ENCODE measurements at places on chromosomes 12 and 14.
A peak's percentile ranks its signal among the peaks of the same experiment; 100 is the strongest.

- no peaks in the 10 kb centered on the region for H3K27me3 ChIP-seq
- H3K4me3 ChIP-seq, result no peak overlapping the region
- DNase-seq, result no peak
Observed at GRCh38 chr12:104507672-104508071, 50.9 kb downstream of the CHST11 start.

GRCh38 chr12:61554268-61555008, 705.8 kb upstream of the USP15 start:
- no peaks in the 10 kb centered on the region for H3K36me3 ChIP-seq
- no peak for DNase-seq
- no peak overlapping the region for H3K27ac ChIP-seq
- H3K27me3 ChIP-seq, result no peaks in the 10 kb centered on the region

GRCh38 chr12:123270214-123271000, 1.2 kb downstream of the CDK2AP1 start:
- H3K4me1 ChIP-seq, result peaks cover 18% of the 10 kb centered on the region
- no peaks in the 10 kb centered on the region for H3K36me3 ChIP-seq
- H3K27me3 ChIP-seq, result no peaks in the 10 kb centered on the region
- peak overlapping the region; percentile 89 for H3K27ac ChIP-seq

GRCh38 chr12:27210187-27210586, 33.9 kb upstream of the STK38L start:
- peaks cover 22% of the 10 kb centered on the region for H3K4me1 ChIP-seq
- no peak overlapping the region for H3K4me3 ChIP-seq
- DNase-seq, result no peak

GRCh38 chr12:102973583-102973982, 16.1 kb downstream of the ASCL1 start:
- H3K27ac ChIP-seq, result no peak overlapping the region
- DNase-seq, result no peak

GRCh38 chr12:604956-605355, 58.3 kb downstream of the NINJ2 start:
- no peak overlapping the region for H3K4me3 ChIP-seq
- H3K27ac ChIP-seq, result no peak overlapping the region

- peaks cover 18% of the 10 kb centered on the region for H3K36me3 ChIP-seq
- H3K27me3 ChIP-seq, result no peaks in the 10 kb centered on the region
- H3K27ac ChIP-seq, result no peak overlapping the region
- H3K4me1 ChIP-seq, result peaks cover 25% of the 10 kb centered on the region
- H3K4me3 ChIP-seq, result no peak overlapping the region
Observed at GRCh38 chr14:68800390-68800789, 7.5 kb upstream of the ZFP36L1 start.

DNA sequence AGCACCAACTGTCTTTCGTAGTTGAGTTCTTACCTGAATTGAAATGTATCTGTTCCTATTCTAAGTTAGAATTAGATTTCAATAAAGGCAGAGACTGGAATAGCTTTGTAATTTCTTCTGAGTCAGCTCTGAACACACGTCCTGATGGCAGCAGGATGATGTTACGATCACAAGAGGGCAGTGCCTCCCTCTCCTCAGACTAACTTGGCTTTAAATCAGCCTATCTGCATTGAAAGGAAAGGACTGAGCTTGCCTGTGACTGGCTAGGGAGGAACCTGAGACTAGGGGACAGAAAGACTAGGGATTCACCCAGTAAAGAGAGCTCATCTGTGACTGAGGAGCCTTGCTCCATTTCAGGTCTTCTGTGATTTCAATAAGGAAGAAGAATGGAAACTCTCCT, 323.7 kb upstream of the OR4E1 start:
- no peaks in the 10 kb centered on the region for H3K27me3 ChIP-seq
- H3K4me1 ChIP-seq, result peaks cover 27% of the 10 kb centered on the region
- peaks cover 5% of the 10 kb centered on the region for H3K36me3 ChIP-seq
- DNase-seq, result no peak
- H3K4me3 ChIP-seq, result peak overlapping the region; percentile 86
